ENCODE measurements at places on chromosomes 16 and 17. TPM values are rescaled to one million over a fixed set of nuclear protein-coding genes. Genes with fewer than 3 reads are reported as not detected.

DNA sequence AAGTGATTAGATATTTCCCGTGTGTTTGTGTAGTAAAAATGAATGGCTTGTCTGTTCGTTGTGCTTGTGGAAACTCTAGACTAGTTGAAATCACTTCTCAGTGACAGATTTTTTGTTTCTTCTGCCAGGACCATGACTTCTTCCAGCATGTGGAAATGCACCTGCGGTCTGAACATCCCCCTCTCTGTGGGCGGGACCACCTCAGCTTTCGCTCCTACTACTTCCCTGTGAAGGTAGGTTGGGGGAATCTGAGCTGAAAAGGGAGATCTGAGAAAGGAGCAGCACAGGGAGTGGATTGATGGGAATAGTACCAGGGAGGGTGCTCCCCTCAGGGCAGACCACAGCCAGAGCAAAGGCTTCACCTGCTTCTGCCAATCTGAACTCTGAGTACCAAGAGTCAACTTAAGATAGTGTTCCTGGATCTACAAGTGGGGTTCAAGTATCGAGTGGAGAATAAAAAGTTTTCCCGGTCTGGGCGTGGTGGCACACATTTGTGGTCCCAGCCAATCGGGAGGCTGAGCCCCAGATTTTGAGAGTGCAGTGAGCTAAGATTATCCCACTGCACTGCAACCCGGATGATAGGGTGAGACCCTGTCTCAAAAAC lies 47.5 kb downstream of the SF3B3 start:
- no peak for DNase-seq

- peak; percentile 41 for DNase-seq
Measured at GRCh38 chr16:88005181-88005581, 53.9 kb downstream of the BANP start.

GRCh38 chr16:80433623-80434022 lies 107.2 kb upstream of the DYNLRB2 start:
- no peak for DNase-seq

- no peak for DNase-seq
Measured at GRCh38 chr17:527247-527646, 174.6 kb upstream of the RPH3AL start.

GRCh38 chr17:51668963-51669246 lies 408.6 kb downstream of the UTP18 start:
- DNase-seq: no peak

- DNase-seq: no peak
Measured at GRCh38 chr17:72804949-72805707, 287.4 kb downstream of the SLC39A11 start.

DNA sequence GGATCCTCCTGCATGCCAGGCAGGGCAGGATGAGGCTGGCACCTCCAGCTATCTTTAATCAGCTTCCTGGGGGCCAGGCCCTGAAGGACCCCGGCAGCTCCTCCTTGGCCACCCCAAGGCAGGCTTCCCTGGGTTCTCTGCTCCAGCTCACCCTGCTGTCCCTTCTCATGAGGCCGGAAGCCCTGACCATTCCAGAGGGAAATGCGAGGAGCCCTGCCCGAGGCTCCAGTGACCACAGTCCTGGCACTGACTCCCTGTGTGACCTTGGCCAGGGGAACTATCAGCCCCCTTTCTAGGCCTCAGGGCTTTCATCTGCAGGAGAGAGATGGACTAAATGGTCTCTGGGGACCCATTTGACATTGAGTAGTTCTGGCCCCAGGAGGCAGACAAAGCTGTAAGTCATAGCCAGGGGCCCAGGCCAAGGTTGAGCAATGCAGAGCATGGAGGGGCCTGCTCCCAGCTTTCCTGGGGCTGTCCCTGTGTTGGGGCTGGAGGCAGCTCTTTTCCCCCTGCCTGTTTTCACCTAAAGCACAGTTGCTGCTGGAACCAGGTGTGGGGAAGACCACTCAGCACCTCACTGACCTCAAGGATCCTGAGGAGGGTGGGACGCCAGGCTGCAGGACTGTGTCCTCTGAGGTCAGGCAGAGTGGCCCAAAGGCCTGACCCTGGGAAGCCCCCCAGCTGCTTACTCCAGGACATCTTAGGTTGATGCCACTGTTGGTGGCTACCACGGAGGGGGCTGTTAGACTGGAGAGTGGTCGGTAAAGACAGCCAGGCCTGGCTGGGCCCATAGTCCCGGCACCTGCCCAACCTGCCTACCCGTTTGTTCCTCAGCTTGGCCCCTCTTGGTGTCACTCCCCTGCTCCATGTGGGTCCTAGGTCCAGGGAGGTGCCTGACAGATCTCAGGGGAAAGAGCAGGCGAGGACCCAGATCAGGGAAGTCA lies 8.1 kb downstream of the KCNH6 start:
- no peak for DNase-seq

DNA sequence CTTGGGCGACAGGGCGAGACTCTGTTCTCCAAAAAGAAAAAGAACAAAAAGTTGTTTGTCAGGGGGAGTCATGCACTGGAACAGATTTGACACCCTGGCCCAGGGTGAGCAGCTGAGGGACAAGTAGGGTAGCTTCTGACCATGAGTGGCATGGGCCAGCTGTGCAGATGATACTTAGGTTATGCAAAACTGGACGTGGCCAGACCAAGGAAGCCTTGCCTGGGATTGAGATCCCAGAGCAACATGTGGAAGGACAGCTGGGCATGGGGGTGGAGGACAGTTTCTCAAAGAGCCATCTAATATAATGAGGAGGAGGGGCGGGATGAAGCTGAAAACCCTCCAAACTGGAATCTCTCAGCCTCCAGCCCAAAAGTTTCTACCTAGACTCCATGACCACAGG lies 19.6 kb upstream of the SLC35B1 start:
- DNase-seq: peak; percentile 92

- DNase-seq: no peak
Measured at GRCh38 chr17:40938981-40939380, 1.5 kb upstream of the KRT23 start.

DNA sequence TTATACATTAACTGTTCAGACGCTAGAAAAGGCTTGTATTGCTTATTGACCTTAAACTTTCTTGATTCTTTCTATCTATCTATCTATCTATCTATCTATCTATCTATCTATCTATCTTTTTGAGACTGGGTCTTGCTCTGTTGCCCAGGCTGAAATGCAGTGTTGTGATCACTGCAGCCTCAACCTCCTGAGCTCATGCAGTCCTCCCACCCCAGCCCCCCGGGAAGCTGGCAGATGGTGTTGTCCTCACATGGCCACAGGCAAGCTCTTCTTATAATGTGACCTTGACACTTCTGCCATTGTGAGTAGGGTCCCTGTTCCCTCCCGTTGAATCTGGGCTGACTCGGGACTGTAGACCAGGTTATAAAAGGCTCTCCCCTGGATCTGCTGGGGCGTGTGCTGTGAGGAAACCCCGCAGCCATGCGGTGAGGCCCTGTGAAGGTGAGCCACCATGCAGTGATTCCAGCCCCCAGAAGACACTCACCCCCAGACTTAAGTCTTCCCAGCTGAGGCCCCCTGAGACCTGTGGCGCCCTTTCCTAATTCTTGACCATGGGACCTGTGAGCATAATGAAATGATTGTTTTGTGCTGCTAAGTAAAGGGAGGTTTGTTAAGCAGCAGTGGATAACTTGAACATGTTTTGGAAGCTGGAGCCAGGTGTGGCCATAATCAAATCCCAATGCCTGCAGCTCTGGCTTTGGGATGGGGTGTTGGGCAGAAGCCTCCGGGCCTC lies 54.3 kb downstream of the RPTOR start:
- no peak for DNase-seq

DNA sequence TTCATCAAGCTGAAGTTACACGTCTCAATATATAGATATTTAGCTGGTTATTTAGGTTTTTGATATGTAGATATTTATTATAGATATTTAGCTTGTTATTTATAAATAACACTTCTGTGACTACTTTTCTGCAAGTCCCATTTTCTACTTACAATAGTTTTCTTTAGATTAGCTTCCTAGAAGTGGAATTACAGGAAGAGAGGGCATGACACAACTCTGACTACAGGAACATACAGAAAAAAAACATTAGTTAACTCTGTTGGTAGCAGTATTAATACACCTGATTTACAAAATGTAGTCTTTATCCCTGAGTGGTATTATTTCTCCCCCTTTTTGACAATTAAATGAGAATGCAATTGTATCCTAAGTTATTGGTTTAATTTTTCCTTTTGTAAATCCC lies 21.2 kb upstream of the CCL1 start:
- DNase-seq: no peak

DNA sequence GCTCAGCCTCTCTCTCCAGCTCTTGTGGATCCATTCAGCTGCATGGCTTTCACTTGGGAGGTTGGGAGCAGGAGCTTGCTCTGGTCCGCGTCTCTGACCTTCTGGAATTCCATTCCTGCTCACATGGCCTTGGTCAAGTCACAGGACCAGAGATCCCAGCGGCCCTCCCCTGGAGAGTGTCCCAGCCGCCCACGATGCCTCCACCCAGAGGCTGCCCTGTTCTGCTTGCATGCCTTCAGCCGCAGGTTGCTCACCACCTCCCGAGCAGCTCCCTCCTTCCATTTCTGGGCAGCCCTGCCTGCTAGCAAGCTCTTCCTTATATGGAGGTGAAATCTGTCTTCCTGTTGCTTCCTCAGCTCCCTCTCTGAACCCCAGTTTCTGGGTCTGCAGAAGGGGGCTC lies 32.6 kb downstream of the RAI1 start:
- DNase-seq: no peak

DNA sequence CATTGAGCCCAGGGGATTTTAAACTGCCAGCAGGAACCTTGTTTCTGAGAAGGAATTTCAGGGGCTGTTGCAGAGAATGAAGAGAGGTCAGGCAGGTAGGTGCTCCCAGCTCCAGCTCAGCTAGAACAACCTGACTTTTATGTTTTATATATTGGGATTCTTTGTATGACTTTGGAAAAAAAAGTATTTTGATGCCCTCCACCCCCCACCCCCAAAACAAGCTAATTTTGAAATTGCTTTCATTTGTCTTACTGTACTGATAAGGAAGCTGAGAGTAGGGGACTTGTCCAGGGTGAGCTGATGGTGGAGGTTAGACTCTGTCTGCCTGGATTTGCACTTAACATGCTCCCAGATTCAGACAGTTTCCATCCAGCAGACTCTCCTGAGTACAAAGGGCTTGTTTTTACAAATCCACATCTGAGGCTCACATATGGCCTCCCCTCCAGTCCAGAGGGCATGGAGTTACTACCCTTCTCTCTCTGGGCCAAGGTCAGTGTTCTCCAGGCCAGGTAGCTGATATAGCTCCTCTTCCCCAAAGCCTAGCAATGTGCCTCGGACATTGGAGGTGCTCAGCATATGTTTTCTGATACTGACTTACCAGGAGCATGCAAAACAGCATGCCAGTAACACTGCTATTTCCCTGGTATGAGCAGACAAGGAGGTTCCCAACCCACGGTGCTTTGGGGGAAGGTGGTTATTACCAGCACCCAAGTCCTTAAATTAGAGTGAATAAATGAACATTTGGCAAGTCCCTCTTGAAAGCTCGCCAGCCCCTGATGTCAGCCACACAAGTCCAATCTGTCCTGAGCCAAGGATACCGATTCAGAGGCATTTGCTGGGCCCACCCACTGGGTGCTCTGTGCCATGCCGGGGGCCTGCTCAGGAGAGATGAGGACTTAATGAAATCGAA lies 11.3 kb downstream of the STX1B start:
- DNase-seq: no peak

- DNase-seq: no peak
Measured at GRCh38 chr16:49889725-49890397, 33.9 kb upstream of the ZNF423 start.

DNA sequence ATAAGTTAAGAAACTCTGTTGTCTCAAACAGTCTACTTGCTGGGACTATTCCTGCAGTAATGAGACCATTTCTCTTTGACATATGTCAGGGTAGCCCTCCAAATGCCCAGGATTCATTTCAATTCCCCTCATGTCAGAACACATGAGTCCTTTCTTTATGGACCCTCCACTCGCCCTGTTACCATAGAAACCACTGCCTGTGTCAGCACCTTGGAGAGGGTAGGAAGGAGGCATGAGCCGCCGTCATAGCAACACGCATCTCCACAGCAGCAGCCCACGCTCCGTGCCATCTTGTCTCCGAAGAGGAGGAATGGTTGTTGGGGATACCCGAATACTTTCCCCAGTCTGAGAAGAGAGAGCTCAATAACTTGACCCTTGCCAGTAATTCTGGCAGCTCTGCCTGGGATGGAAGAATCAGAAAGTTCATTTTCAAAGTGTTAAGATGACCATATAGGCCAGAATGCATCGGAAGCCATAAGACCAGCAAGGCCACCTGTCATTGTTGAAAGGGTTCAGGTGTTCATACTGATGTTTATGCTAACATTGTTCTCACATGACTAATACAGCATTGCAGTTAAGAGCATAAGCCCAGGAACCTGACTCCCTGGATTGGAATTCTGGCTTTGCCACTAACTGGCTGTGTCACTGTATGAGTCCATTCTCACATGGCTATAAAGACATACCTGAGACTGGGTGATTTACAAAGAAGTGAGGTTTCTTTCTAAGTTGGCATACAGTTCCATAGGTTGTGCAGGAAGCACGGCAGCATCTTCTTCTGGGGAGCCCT lies 141.3 kb downstream of the ABCC12 start:
- DNase-seq: no peak

DNA sequence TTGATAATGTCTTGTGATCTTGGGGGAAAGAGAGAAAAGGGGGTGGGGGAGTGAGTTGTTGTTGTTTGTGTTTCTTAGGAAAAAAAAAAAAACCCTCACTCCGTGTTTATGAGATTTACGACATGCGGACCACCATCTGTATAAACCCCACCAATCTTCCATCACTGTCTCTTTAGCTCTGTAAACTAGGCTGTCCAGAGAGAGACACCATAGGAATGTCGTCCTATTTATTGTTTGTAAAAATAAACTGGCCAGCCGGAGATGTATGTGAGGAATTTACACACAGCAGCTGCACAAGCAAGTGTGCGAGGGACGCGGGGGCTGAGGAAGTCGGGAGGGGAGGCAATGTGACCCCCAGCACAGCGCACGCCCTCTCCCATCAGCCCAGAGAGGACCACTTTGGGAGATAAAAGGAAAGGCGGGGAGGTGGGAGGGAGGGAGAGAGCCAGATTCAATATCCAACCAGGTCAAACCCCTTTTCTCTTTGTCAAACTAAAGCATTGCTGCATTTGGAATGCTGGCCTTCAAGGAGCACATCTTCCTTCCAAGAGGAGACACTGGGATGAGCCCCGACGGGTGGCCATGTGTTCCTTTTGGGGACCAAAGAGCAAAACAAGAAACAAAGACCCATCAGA lies 136.2 kb upstream of the SALL1 start:
- peak; percentile 11 for DNase-seq

DNA sequence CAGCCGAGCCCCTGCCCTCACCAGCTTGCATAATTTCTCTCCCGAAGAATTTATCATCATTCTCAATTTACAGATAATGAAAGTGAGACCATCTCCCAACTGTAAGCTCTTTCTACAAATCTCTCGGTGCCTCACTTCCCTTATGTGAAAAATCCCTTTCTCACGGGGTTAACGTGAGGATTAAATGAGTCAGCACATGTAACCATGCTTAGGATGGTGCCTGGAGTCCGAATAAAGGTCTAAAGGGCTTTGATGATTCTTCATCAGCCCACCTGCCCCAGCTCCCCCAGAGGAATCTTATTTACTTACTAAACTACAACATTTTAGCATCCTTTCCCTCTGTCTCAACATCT lies 24.8 kb upstream of the PIK3R6 start:
- DNase-seq: no peak

ADAM11 gene
- 1.3 TPM for total RNA-seq

KCNJ16 gene
- total RNA-seq: 0.22 TPM

C1QTNF8 gene
- total RNA-seq: not detected

NTN3 gene
- 3.4 TPM for total RNA-seq

SULT1A2 gene
- total RNA-seq: 0.58 TPM

RPL26 gene
- 7,287 TPM for total RNA-seq

PPY gene
- total RNA-seq: 0.18 TPM

KRTAP1-5 gene
- total RNA-seq: not detected

CPNE2 gene
- total RNA-seq: 14.8 TPM

KRTAP2-1 gene
- not detected for total RNA-seq

IGFBP4 gene
- total RNA-seq: 105 TPM

TOX3 gene
- total RNA-seq: 0.44 TPM

Data from muscle of leg (tissue), 16 donors.